SJCRH30 (cell line): ENCODE measurements at places on chromosomes 11 and 22.

DNA sequence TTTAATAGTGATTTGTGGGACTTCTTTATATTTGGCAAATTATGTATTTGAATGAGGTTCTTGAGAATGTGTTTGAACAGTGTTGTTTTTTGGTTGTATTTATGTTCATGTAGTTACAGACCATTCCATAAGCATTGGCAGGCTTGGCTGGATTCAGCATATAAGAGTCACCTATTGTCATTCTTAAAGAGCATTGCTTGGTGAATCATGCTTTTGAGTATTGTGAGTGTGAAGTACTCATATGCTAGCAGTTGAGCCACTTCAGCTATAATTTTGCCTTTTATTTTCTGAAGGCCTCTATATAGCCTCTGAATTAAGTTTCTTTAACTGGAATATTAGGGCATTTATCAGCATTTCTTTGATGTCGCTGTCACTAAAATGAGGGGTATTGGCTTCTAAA, 110.0 kb upstream of the GAL start:
- no peak for DNase-seq
- H3K36me3 ChIP-seq: peaks cover 83% of the 10 kb centered on the region
- H3K4me3 ChIP-seq: no peak overlapping the region
- H3K27ac ChIP-seq: no peak overlapping the region
- no peaks in the 10 kb centered on the region for H3K4me1 ChIP-seq

GRCh38 chr11:71349627-71350026, 97.2 kb upstream of the SHANK2 start:
- no peak overlapping the region for H3K4me3 ChIP-seq
- H3K4me1 ChIP-seq: no peaks in the 10 kb centered on the region
- DNase-seq: no peak
- no peaks in the 10 kb centered on the region for H3K36me3 ChIP-seq
- no peaks in the 10 kb centered on the region for H3K27me3 ChIP-seq
- no peak overlapping the region for H3K27ac ChIP-seq

DNA sequence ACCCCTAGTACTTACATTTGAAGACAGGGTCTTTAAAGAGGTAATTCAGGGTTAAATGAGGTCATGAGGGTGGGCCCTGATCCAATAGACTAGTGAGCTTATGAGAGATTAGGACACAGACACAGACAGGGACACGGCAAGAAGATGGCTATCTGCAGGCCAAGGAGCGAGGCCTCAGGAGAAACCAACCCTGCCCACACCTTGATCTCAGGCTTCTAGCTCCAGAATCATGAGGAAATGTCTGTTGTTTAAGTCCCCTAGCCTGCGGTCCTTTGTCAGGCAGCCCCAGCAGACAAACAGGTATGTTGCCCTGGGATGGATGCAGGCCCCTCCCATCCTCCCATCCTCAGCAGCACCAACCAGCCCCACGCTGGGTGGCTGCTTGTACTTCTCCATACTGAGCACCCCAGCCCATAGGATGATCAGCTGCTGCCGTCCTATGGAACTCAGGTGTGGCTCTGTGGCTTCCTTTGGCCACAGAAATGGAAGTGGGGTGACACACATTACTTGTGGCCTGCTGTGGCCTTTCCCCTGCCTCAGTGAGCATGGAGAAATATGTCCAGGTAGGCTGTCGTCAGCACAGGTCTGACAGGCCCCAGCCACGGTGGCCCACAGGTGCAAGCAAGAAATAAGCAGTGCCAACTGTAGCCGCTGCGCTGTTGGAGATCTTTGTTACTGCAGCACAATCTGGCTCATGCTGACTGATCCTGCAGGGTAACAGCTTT, 7.9 kb downstream of the GNB1L start:
- H3K27ac ChIP-seq: no peak overlapping the region
- H3K4me3 ChIP-seq: no peak overlapping the region
- no peak for DNase-seq
- H3K4me1 ChIP-seq: no peaks in the 10 kb centered on the region
- peaks cover 36% of the 10 kb centered on the region for H3K36me3 ChIP-seq
- H3K27me3 ChIP-seq: no peaks in the 10 kb centered on the region

DNA sequence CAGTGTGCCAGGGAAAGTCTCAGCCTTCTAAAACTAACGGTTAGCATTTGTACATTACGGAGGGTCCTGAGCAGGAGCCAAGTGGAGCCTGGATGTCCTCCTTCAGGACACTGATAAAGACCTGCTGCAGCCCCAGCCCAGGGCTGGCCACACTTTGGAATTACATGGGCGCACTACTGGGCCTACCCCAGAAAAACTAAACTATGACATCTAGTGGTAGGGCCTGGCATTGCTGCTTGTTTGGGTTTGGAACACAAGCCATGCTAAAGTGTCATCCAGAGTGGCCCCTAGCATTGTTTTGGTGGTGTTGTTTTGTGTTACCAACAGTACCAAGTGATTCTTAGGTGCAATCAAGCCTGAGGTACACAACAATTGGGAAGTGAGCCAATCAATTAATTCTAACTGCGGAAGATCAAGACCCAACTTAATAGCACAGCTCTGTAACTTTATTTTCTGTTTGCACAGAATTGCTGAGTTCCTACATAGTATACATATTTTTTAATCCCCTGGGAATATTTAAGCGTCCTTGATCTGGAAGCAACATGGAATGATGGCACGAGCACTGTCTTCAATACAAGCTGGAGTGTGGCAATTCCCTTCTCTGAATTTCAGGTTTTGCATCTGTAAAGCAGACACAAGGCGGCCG, 340.7 kb downstream of the LARGE1 start:
- 0 out of 2 replicates have a peak, but pooled peaks cover 3% of the 10 kb centered on the region for H3K36me3 ChIP-seq
- H3K4me3 ChIP-seq: no peak overlapping the region
- no peak overlapping the region for H3K27ac ChIP-seq
- peak; percentile 76 for DNase-seq

DNA sequence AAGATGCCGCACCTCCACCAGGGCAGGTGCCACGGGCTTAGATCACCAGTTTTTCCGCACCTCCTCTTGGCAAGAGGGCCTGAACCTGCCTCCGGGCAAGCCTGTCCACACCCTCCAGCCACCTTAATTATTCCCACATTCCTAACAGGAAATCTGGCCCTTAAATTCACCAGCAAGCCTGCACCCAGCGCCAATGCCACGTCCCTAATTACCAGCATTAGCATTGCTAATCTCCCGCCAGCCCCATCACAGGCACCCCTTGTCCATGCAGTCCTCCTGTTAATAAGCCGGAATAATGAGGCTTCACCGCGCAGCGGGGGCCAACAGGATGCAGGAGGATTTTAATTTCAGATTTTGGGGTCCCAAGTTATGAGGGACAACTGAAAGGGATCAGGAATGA, 69.7 kb downstream of the PHF21B start:
- H3K36me3 ChIP-seq: no peaks in the 10 kb centered on the region
- no peak overlapping the region for H3K4me3 ChIP-seq
- DNase-seq: no peak
- no peaks in the 10 kb centered on the region for H3K4me1 ChIP-seq
- no peaks in the 10 kb centered on the region for H3K27me3 ChIP-seq

DNA sequence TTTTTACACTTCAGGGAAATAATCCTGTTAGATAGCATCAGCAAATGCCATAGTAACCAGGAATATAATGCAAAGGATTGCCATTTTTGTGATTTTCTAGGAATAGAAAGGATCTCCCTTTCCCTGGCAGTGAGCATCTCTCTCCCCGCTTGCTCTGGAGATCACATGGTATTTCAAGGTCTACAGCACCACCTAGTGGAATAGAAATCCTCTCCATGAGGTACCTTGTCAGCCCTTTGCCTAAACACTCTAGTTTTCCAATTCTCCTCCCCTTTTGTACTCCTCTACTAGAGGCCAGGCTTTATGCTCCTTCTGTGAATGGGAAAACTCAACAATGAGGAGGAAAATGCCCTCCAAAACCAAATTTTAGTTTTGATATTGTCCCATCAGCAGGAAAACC, 78.4 kb downstream of the XRRA1 start:
- no peaks in the 10 kb centered on the region for H3K4me1 ChIP-seq
- no peak overlapping the region for H3K27ac ChIP-seq
- H3K4me3 ChIP-seq: no peak overlapping the region
- H3K27me3 ChIP-seq: no peaks in the 10 kb centered on the region
- peak; percentile 57 for DNase-seq

DNA sequence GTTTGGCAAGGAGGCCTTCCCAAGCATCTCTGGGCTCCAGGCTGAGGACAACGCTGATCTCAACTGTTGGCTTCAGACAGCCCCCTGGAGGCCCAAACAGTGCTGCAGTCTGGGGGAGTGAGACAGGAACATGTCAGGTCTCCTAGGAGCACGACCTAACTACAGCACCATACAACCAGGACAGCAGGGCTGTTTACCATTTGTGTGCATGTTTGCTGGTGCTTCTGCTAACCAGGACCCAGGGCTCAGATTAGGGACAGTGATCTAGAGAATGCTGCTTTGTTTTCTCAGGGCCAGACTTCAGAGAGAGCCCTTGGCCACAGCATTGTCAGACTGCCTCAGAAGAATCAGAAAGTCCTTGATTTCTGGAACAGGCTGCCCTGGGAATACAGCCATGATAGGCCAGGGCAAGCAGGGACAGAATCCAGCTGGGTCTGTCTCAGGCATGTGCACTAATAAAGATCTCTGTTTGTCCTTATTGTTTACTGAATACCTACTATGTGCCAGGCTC, 126.5 kb downstream of the VPREB1 start:
- no peak overlapping the region for H3K4me3 ChIP-seq
- H3K27me3 ChIP-seq: no peaks in the 10 kb centered on the region
- peak; percentile 33 for DNase-seq
- no peaks in the 10 kb centered on the region; the same call in 1 of the 2 replicates for H3K36me3 ChIP-seq
- peaks cover 76% of the 10 kb centered on the region for H3K4me1 ChIP-seq
- H3K27ac ChIP-seq: no peak overlapping the region

DNA sequence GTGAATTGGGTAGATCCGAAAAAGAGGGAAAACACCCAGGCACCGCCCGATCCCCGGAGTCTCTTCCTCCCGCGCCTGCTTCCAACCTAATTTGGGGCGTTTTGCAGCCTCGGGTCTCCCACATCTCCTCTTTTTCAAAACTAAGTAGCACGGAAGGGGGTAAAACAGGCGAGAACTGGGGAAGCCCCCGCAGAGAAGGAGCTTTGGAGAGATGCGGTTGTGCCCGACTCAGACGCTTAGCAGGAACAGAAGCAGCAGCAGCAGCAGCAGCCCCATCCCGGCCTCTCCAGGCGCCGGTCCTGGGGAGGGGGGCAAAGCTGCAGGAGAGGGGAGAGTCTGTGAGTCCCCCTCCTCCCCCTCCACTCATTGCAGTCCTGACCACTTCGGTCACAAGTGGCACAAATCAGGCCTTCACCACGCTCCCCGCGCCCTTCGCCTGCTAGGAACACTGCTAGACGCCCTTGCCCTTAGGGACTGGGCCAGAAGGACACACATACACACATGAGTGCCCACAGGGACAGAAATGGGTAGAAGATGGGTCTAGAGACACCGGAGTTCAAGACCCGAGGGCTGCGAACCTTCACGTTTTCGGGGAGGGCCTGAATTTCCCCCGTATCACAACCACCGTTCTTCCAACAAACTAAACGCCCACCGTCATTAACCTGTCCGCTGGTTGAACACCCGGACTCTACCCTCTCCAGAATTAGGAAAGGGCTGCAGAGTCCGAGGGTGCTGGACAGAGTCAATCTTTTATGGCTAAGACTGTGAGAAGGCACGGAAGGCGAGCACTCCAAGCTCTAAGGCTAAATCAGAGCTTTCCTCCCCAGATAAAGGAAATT, 98.3 kb upstream of the HSD17B12 start:
- no peak overlapping the region for H3K4me3 ChIP-seq
- no peaks in the 10 kb centered on the region for H3K36me3 ChIP-seq
- H3K27me3 ChIP-seq: peaks cover 7% of the 10 kb centered on the region

- peak; percentile 91 for DNase-seq
- peak overlapping the region; percentile 97 for H3K27ac ChIP-seq
- peaks cover 50% of the 10 kb centered on the region for H3K4me1 ChIP-seq
- no peaks in the 10 kb centered on the region for H3K36me3 ChIP-seq
- peak overlapping the region; percentile 13 for H3K4me3 ChIP-seq
Observed at GRCh38 chr22:29689880-29690213, 30.0 kb upstream of the CABP7 start.

DNA sequence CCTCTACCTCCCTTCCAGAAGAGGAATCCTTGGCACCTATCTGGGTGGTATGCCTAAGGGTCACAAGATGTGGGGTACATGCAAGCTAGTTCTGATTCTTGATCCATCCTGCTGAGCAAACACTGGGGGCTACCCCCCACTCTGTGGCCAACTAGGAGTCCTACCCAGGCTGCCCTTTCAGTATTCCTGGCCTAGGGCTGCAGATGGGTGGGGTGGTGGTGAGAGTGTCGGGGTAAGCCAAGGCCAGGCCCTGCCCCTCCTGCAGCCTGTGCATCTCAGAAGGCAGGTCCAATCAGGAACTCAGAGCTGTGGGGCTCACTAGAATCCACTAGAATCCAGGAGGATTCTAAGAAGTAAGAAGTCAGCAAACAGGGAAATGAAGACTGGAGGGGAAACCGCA, 10.9 kb downstream of the SSH3 start:
- no peaks in the 10 kb centered on the region for H3K36me3 ChIP-seq
- H3K4me3 ChIP-seq: no peak overlapping the region
- no peak for DNase-seq
- no peak overlapping the region for H3K27ac ChIP-seq
- no peaks in the 10 kb centered on the region for H3K27me3 ChIP-seq

DNA sequence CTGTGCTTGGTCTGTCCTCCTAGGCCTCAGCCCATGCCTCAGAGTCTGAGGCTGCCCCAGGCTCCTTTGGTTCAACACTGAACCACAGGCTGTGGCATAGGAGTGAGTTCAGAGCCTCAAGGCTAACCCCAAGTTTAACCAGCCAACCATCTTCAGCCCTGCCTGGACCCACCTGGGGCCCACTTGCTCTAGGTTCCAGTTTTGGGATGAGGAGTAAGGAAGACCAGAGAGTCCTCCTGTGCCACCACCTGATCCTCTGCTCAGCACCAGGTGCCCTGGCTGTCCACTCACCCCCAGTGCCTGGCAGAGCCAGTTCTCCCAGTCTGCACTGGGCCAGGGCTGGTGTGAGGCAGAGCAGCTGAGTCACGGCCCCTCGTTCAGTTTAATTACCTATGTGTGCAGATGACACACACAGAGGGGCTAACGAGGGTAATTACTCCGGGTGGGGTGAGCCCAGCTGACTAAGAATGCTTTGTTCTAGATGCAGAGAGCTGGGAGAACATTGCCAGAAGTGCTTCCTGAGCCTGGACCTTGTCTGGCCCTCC, 12.0 kb upstream of the TMPRSS13 start:
- H3K27ac ChIP-seq: no peak overlapping the region
- no peak overlapping the region for H3K4me3 ChIP-seq
- peaks cover 13% of the 10 kb centered on the region for H3K4me1 ChIP-seq
- H3K27me3 ChIP-seq: no peaks in the 10 kb centered on the region

DNA sequence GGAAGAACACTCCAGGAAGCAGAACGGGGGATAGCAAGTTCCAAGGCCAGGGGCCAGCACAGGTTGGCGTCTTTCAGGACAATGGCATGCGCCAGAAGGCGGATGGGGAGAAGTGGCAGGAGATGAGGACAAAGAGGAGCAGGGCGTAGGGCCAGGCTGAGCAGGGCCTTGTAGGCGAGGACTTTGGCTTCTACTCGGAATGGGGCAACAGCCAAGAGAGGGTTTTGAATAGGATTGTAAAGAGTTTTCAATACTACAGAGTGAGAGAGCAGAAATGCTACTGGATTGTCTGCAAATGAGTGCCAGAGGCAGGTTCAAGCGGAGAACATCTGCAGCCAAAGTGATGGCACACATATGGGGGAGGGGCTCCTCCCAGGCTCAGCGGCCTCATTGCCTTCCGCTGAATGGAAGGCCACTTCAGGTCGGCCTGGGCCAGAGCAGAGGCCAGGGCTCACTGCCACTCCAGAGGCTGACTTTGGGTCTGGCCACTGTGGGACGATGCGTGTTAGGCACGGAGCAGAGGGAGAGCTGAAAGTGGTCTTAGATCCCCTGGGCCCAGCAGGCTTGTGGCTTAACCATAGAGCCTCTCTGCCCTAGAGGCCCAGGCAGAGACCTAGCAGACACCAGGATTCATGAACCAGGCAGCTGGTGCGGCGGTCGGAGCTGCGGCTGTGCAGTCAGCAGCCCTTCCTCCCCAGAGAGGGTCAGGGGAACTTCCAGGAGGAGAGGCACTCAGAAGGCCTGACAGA, 118.2 kb downstream of the DSCAML1 start:
- no peaks in the 10 kb centered on the region for H3K4me1 ChIP-seq
- no peaks in the 10 kb centered on the region; the same call in 1 of the 2 replicates for H3K27me3 ChIP-seq
- no peak for DNase-seq
- H3K36me3 ChIP-seq: no peaks in the 10 kb centered on the region
